Activated CD8-positive, alpha-beta T cell treated with anti-CD3 and anti-CD28 coated beads for 36 hours (primary cell): ENCODE measurements at places on chromosomes 6 and 20. TPM values are rescaled to one million over a fixed set of nuclear protein-coding genes. Genes with fewer than 3 reads are reported as not detected.

- no peaks in the 10 kb centered on the region for H3K4me1 ChIP-seq
- no peaks in the 10 kb centered on the region for H3K36me3 ChIP-seq
- H3K27ac ChIP-seq, result no peak overlapping the region
- no peak for DNase-seq
- peaks cover 26% of the 10 kb centered on the region for H3K27me3 ChIP-seq
- H3K4me3 ChIP-seq, result no peak overlapping the region
These were observed 7.1 kb downstream of the XKR7 start for GRCh38 chr20:31974951-31975487.

CST4 gene
- not detected for total RNA-seq

- no peaks in the 10 kb centered on the region for H3K27me3 ChIP-seq
- no peak overlapping the region for H3K27ac ChIP-seq
- DNase-seq, result no peak
- no peaks in the 10 kb centered on the region for H3K4me1 ChIP-seq
These were observed 150.3 kb downstream of the CDK19 start for GRCh38 chr6:110664933-110665332.

- H3K27me3 ChIP-seq, result no peaks in the 10 kb centered on the region
- DNase-seq, result peak; percentile 55
- peaks cover 62% of the 10 kb centered on the region for H3K4me1 ChIP-seq
- no peaks in the 10 kb centered on the region for H3K36me3 ChIP-seq
- H3K4me3 ChIP-seq, result peak overlapping the region; percentile 83
These were observed 78.7 kb upstream of the MYL9 start for GRCh38 chr20:36462440-36463211.

GRCh38 chr6:138607478-138608433, 108.5 kb upstream of the NHSL1 start:
- H3K27ac ChIP-seq, result no peak overlapping the region
- no peak for DNase-seq
- peaks cover 17% of the 10 kb centered on the region for H3K27me3 ChIP-seq
- no peak overlapping the region for H3K4me3 ChIP-seq
- H3K4me1 ChIP-seq, result no peaks in the 10 kb centered on the region

- peaks cover 31% of the 10 kb centered on the region for H3K36me3 ChIP-seq
- H3K27ac ChIP-seq, result no peak overlapping the region
- H3K4me1 ChIP-seq, result no peaks in the 10 kb centered on the region
- H3K4me3 ChIP-seq, result no peak overlapping the region
- H3K27me3 ChIP-seq, result no peaks in the 10 kb centered on the region
These were observed 21.3 kb downstream of the ECI2 start for GRCh38 chr6:4114123-4114522.

DNA sequence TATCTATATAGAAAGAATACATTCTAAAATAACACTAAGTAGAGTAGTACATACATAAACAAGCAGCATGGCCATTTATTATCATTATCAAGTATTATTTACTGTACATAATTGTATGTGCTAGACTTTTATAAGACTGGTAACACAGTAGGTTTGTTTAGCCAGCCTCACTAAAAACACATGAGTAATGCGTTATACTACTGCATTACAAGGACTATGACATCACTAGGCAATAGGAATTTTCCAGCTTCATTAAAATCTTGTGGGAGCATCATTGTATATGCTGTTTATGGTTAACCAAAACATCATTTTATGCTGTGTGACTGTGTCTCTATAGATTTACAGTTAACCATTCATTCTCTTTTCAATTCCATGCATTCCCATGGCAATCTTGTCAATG, 131.7 kb upstream of the HDGFL1 start:
- no peak for DNase-seq
- no peaks in the 10 kb centered on the region for H3K4me1 ChIP-seq
- H3K36me3 ChIP-seq, result no peaks in the 10 kb centered on the region

DPPA5 gene
- total RNA-seq, result not detected

GRCh38 chr20:38569747-38570525, 11.1 kb upstream of the ADIG start:
- H3K4me1 ChIP-seq, result no peaks in the 10 kb centered on the region
- H3K27ac ChIP-seq, result peak overlapping the region; percentile 37
- H3K27me3 ChIP-seq, result no peaks in the 10 kb centered on the region
- no peak overlapping the region for H3K4me3 ChIP-seq
- DNase-seq, result no peak

DNA sequence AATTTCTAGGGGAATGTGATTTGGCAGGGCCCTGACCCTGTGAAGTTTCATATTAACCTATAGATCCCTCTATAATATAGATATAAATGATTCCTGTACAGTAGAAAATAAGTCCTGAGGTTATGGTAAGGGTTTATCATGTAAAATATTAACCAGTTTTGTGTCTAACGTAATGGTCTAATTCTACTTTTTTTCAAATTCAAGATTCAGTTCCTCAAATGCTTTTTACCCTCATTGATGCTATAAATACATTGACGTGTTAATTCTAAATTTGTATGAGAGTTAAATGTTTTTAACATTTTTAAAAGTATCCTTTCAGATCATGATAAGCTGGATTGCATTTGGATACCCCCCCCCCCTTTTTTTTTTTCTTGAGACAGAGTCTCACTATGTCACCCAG, 169.4 kb downstream of the MEI4 start:
- no peaks in the 10 kb centered on the region for H3K27me3 ChIP-seq
- H3K36me3 ChIP-seq, result no peaks in the 10 kb centered on the region
- no peak overlapping the region for H3K4me3 ChIP-seq
- no peaks in the 10 kb centered on the region for H3K4me1 ChIP-seq
- DNase-seq, result no peak

HLA-DQA1 gene
- total RNA-seq, result 3.4 TPM

DNA sequence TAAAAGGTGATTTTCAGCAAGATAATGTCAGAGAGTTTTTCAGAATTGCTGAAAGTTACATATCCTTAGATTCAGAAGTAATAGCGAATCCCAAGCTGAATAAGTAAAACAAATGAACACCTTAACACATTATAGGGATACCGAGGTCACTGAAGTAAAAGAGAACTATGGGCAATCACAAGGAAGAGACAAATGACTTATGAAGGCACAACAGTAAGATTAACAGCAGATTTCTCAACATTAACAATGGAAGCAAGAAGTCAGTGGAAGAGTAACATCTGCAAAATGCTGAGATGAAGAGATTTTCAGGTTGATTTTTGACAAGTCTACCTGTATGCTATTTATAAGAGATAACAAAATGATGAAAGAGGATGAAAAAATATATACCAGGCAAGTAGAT, 86.1 kb upstream of the EZR start:
- H3K36me3 ChIP-seq, result peaks cover 3% of the 10 kb centered on the region
- H3K4me1 ChIP-seq, result peaks cover 4% of the 10 kb centered on the region
- no peak overlapping the region for H3K4me3 ChIP-seq
- H3K27me3 ChIP-seq, result no peaks in the 10 kb centered on the region

DNA sequence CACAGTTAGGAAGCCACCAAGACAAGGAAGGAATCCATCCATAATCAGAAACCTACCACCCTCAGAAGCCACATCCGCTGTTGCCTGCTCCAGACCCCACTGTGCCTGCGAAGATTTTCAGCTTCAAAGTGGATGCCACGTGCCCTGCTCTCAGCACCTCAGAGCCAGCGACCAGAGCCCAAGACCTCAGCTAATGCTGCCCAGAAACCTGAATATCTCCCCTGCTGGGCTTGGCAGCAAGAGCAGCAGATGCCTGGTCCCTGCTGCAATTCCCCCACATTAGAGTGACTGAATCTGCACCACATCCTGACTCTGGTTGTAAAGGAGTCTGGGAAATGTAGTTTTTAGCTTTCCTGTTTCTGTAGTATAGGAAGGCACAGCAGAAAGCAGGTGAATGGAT, 10.7 kb upstream of the ULBP3 start:
- H3K27ac ChIP-seq, result no peak overlapping the region
- peak; percentile 49 for DNase-seq
- no peak overlapping the region for H3K4me3 ChIP-seq
- peaks cover 20% of the 10 kb centered on the region for H3K4me1 ChIP-seq

CCM2L gene
- not detected for total RNA-seq

KIF13A gene
- not detected for total RNA-seq

AIF1 gene
- 253 TPM for total RNA-seq

TRERF1 gene
- total RNA-seq, result 6.9 TPM

DNA sequence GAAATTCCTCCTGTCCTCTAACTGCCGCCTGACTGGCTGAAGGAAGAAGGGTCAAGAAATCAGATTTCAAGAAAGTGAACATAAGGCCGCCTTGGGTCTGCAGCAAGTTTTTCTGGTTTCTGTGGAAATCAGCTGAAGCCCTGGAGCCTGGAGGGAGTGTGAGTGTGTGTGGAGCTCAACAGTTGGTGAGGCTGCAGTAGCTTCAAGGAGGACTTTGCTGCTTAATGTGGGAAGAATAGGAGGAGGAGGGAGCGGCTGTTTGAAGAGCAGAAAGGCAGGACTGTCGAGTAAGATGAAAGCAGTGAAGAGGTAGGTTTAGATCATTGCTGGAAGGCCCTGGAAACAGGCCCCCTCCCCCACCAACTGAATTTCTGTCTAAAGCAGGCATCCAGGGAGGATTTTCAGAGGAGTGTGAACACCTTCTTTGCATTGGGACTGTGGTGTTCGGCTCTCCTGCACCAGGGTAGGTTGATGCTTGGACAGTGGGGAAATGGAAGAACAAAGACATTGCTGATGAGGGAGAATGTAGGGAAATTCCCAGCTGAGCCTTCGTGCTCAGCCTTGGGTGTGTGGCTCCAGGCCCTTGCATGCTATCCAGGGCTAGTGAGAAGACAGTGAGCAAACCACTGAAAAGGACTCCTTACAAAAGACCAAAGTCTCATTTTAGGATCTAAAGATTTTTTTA, 79.5 kb upstream of the VSTM2L start:
- H3K27me3 ChIP-seq, result no peaks in the 10 kb centered on the region
- no peak overlapping the region for H3K27ac ChIP-seq
- DNase-seq, result no peak
- H3K4me1 ChIP-seq, result peaks cover 5% of the 10 kb centered on the region

CTCFL gene
- total RNA-seq, result not detected

DNA sequence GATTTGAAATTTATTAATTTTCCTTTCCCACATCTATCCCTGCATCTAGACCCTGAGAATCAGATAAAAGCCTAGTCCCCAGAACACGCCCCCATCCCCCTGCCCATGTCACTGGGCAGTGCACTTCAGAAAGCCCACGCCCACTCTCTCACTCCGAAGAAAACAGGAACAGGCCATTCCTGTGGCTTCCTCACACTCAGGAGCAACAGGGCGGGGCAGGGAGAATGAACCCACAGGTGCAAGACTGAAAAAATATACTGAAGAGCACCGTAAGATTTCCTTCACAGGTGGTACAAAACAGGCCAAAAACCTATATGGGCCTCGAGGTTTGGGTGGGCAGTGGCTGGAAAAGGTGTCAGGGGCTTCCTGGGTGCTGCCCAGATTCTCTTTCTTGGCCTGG, 3.4 kb downstream of the OXT start:
- peaks cover 6% of the 10 kb centered on the region for H3K27me3 ChIP-seq
- no peaks in the 10 kb centered on the region for H3K36me3 ChIP-seq
- H3K4me3 ChIP-seq, result no peak overlapping the region
- H3K4me1 ChIP-seq, result peaks cover 19% of the 10 kb centered on the region

GRCh38 chr6:154267508-154268106, 89.0 kb downstream of the IPCEF1 start:
- no peak overlapping the region for H3K4me3 ChIP-seq
- no peaks in the 10 kb centered on the region for H3K36me3 ChIP-seq
- H3K27me3 ChIP-seq, result no peaks in the 10 kb centered on the region
- H3K4me1 ChIP-seq, result peaks cover 26% of the 10 kb centered on the region
- no peak for DNase-seq
- no peak overlapping the region for H3K27ac ChIP-seq

GRCh38 chr20:47792021-47792618, 6.8 kb upstream of the SULF2 start:
- H3K4me1 ChIP-seq, result no peaks in the 10 kb centered on the region
- no peak for DNase-seq
- H3K4me3 ChIP-seq, result no peak overlapping the region
- no peaks in the 10 kb centered on the region for H3K36me3 ChIP-seq

DNA sequence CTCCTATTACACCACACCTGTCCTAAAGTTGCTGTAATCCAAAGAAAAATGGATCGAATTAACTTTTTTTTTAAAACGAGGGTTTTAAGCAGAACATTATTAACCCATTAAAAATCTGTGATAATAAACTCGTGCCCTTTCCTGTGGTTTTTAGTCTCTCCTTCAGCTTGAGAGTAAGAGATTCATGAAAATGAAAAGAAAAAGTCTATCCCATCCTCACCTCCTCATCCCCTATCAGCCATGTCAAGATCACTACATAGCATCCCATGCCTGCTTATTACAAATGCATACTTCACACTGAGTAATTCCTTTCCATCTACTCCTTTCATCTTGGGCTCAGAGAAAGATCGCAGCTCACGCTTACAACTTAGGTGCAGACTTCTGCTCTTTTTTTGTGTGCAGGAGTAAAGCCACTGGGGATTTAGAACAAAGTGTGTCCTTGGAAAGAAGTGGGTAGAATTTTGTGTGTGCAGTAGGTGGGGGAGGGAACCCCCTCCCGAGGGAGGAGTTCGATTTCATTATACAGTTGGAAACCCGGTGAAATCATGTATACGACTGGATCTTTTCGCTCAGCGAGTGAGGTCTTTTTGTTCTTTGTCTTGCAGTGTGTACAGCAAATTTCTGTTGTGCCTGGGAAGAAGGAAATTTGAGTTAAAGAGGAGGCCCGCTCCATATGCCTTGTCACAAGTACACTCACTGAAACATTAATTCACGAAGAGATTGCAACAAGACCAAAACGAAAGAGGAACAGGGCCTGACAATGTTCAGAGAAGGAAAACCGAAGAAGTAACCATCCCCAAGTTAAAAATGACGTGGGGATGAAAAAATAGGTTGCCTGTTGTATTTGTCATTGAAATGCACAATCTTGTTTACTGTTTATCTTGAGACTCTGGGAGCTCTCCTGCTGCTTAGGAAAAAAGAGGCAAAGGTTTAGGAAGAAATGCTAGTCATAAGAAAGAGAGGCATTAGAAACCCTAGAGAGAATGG, 146.5 kb upstream of the ZNF217 start:
- H3K4me3 ChIP-seq, result peak overlapping the region; percentile 72
- no peaks in the 10 kb centered on the region for H3K36me3 ChIP-seq
- H3K27ac ChIP-seq, result peak overlapping the region; percentile 85
- H3K4me1 ChIP-seq, result peaks cover 55% of the 10 kb centered on the region

BPIFB4 gene
- total RNA-seq, result not detected

HLA-DRA gene
- total RNA-seq, result 8.6 TPM

C20orf202 gene
- not detected for total RNA-seq

- H3K27ac ChIP-seq, result no peak overlapping the region
- H3K4me3 ChIP-seq, result no peak overlapping the region
- H3K27me3 ChIP-seq, result no peaks in the 10 kb centered on the region
- DNase-seq, result no peak
- H3K4me1 ChIP-seq, result no peaks in the 10 kb centered on the region
These were observed 595.7 kb downstream of the PTPRT start for GRCh38 chr20:42594011-42594410.

GRCh38 chr6:111604259-111605099, 1.2 kb downstream of the TRAF3IP2 start:
- no peak for DNase-seq
- peaks cover 3% of the 10 kb centered on the region for H3K36me3 ChIP-seq
